G401 (cell line): ENCODE measurements at places on chromosomes 6 and 20.
A peak's percentile ranks its signal among the peaks of the same experiment; 100 is the strongest.

- DNase-seq = no peak
These were observed 46.3 kb downstream of the HBS1L start for GRCh38 chr6:135008072-135008940.

- DNase-seq = no peak
These were observed 320.1 kb upstream of the FKBP1C start for GRCh38 chr6:62891065-62891647.

DNA sequence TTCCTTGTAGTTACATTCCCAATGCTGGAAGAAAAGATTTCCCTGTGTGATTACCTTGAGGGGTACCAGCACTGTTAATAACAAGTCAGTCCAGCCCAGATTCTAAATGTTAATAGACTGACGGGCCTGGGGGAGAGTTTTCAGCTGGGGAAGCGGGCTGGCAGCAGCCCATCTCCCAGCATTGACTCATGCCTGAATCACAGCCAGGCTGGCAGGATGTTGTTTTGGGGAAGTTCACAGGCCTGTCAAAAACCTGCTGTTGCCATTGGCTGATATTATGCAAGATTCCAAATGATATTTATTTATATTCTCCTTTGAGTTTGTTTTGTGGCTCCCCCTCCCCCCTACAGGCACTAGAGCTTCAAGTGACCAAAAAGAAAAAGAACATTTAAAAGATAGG, 213.9 kb upstream of the CNR1 start:
- peak; percentile 94 for DNase-seq

GRCh38 chr20:33669873-33670640, 3.3 kb downstream of the ACTL10 start:
- DNase-seq = no peak

DNA sequence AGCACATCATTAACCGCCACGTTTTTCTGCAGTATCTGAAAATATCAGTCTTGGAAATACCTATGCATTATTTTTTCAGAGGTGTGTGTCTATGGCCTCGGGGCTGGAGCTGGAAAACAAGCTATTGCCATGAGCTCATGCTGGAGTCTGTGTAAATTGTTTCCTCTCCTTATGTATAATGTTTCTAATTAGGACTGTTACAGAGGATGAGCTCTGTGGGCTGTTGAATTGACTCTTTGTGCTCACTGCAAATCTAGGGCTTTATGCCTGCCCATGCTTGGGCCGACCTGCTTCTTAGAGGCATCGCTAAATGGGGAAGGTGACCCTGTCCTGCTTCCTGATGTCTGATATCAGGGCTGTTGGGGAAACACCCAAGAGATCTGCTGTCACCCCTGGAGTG, 80.8 kb upstream of the SLC22A16 start:
- DNase-seq = no peak

- DNase-seq = peak; percentile 26
These were observed 66.3 kb downstream of the SLX4IP start for GRCh38 chr20:10501402-10501801.

- DNase-seq = no peak
These were observed 6.6 kb upstream of the SLC16A10 start for GRCh38 chr6:111080698-111081097.

DNA sequence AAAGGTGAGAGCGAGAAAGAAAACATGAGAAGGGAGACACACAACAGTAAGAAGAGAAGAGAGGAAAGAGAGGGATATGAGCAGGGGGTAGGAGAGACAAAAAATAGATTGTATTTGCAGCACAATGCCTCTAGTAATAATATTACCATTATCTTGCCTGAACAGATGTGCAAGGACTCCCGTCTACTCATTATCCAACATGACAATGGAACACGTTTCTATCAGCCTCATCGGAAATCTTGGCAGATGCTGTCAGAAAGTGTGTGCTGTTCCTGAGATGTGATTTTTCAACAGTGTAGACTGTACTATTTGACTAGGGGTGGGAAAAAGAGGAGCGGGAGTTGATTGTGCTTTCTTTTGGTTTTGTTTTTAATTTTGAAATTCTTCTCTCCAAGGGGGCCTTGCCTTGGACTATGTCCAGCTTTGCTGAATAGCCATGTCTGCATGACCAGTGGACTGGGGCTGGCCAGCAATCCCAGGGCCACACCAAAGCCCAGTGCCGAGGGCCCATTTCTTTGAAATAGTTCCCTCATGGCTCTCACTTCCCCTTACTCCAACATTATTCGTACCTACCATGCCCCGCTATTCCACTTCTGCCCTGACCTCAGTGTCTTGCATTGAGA, 11.3 kb upstream of the TRAM2 start:
- DNase-seq = no peak

DNA sequence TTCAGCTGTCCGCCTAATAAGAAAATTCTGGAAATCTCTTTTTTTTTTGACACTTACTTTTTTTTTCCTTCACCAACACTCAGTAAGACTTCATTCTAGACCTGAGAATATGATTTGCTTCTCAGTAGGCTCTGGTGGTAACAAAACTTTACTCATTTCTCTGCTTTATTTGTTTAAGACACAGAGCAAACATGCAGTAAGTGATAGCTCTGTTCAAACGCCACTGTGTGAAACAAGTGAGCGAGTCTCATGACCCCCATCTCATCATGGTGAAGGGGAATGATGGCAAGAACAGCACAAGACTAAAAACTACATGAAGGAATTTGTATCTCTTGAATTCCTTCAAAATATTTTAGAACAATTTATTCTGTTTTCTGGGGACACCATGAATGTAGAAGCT, 541.6 kb upstream of the POU3F2 start:
- no peak for DNase-seq

GRCh38 chr6:137472641-137473137, 21.5 kb downstream of the OLIG3 start:
- no peak for DNase-seq

DNA sequence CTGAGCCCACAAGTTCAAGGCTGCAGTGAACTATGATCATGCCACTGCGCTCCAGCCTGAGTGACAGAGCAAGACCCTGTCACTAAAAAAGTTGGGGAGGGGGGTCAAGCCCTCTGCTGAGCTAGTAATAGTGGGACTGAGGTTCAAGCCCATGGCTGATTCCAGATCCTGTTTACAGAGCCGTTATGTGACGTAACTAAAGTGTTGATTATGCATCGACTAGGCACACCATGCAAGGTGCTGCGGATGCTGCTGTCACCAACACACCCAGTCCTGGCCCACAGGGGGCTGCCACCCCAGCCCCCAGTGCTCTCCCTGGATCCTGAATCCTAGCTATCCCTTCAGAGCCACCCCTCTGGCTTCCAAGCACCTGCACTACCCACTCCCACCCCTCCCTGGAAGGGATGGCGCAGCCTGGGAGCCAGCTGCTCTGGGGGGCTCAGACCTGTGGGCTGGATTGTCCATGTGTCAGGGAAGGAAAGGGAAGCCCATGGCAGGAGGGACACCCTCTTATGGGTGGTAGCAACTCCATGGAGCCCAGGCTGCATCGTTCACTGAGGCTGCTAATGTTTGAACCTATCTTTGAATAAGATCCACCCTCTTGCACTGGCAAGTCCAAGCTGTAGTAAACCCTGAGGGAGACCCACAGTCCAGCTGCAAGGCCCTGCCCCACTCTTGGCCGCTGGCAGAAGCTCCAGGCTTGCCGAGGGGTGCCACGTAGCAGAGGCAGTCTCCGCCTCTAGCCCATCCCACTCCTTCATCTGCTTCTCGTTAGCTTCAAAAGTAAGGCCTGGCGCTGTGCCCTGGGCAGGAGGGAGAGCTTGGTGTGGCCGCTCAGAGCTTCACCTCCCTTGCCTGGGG, 95.0 kb downstream of the SNX5 start:
- no peak for DNase-seq

GRCh38 chr6:13427801-13428582, 59.4 kb downstream of the GFOD1 start:
- DNase-seq = no peak

DNA sequence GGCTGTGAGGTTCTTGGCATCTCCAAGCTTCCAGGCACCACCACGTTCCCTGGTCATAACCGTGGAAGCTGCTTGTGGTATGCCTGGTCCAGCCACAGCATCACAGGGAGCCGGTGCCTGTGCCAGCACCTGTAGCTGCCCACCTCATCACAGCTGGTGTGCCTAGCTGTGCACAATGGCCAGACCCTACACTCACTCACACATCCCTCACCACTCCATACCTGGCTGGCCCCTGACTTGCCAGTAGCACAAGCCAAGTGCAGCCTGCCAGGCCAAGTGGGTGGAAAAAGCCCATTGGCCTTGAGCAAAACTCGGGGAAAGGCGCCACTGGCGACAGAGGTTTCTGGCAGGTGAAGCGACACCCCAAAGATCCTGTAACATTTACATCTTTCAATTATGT, 192.3 kb upstream of the MANEA start:
- no peak for DNase-seq

- no peak for DNase-seq
These were observed 52.2 kb downstream of the MRPL14 start for GRCh38 chr6:44074813-44075646.

GRCh38 chr6:134435814-134436280, 117.9 kb upstream of the SGK1 start:
- no peak for DNase-seq

GRCh38 chr6:87151781-87152525, 3.4 kb upstream of the ZNF292 start:
- DNase-seq = peak; percentile 75

- DNase-seq = no peak
These were observed 336.7 kb downstream of the GJA1 start for GRCh38 chr6:121771937-121772720.

- no peak for DNase-seq
These were observed 414.1 kb downstream of the PHF3 start for GRCh38 chr6:64049736-64050135.

GRCh38 chr20:53975761-53976160, 94.6 kb downstream of the BCAS1 start:
- DNase-seq = no peak

- no peak for DNase-seq
These were observed 3.1 kb downstream of the TRAPPC3L start for GRCh38 chr6:116542426-116542825.

DNA sequence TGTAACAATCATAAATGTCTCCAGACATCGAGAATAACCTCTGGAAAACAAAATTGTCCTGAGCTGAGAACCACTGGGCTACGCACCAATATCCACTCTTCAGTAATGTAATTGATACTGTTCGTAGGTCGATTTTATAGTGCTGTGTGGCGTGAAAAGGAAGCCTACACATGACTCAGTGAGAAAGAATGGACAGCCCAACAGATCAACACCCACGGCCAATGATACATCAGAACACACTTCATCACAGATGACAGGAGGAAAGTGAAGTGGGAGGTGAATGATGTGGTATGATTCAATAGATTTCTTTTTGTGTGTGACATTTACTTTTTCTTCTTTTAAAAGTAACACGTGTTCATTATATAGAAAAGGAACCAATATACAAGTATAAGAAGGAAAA, 93.5 kb downstream of the RPS12 start:
- no peak for DNase-seq

- no peak for DNase-seq
These were observed 353.9 kb downstream of the HACE1 start for GRCh38 chr6:104505838-104506237.

DNA sequence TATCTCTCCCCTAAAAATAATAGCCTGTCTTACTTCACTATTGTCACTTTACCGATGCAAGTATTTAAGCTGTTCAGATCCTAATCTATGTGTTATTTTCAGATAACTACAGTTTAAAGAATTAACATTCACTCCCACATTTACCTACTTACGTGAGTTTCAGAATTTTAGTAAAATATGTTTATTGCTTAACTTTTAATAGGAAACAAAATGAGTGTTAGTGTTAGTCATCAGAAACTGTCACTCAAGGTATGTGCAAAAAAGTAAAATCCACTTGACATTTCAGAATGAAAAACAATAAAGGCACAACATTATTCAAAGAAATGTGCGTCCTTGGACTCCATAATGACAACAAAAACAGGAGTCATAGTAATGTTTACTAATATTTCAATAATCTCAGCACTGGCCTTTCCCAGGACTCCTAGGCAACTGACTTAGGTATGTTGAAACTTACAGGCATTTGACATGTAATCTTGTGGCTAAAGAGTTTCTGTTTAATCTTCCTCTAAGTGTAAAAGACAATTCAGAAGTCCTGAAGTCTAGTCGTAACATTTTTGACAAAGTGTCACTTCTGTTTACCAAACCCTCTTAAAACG, 4.5 kb downstream of the ATXN1 start:
- DNase-seq = no peak

GRCh38 chr6:33616913-33617312, 4.2 kb upstream of the ITPR3 start:
- DNase-seq = no peak

GRCh38 chr20:8408587-8409307, 276.7 kb downstream of the PLCB1 start:
- DNase-seq = no peak

- no peak for DNase-seq
These were observed 108.4 kb downstream of the JAG1 start for GRCh38 chr20:10565191-10565921.

DNA sequence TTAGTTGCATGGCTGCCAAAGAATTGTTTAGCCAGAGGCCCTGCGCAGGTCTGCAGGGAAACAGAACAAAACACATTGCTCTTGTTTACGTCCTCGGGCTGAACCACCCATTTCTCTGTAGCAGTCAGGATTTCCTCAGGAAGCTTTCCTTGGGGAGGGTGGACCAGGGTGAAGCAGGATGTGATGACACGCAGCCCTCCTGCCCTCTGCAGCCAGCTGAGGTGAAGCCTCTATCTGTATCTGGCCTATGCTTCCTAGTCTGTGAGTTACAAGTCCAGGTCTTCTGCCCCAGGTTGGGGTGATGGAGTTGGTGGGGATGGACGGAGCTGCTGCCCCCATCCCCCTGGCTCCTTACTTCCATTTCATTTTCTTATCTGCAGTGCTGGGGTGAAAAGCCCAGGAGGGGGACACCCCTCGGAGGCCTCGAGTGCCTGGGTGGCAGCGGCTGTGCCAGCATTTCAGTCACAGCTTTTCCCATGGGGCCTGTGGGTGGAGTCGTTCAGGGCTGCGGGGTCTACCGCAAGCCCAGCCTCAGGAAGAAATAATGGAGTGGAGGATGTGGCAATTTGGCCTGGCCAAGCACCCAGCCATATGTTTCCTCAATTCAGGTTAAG, 24.9 kb downstream of the SASH1 start:
- no peak for DNase-seq

- DNase-seq = no peak
These were observed 209.7 kb downstream of the TMEM200A start for GRCh38 chr6:130575557-130575956.

DNA sequence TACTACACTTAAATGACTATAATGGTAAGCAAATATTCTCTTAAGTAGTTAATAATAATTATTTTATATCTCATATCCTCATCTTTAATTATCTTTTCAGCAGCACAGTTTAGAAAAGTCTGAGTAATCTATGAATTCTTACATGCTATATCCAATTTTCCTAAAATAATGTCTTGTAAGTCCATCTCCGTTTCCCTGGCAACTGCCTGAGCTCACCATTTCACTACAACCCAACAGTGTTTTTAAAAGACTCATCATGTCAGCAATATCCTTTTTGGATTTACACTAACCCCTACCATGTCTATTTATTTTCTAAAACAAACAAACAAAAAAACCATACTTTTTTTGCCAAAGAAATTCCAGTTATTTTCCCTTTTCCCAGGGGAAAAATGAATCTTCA, 859.6 kb downstream of the EYS start:
- DNase-seq = no peak
